Stimulated activated CD4-positive, alpha-beta T cell treated with anti-CD3 and anti-CD28 coated beads, Interleukin-1b, Interleukin-23, amount 100 ng/mL, for 1 hour (primary cell): ENCODE measurements at places on chromosomes 11 and 22.

DNA sequence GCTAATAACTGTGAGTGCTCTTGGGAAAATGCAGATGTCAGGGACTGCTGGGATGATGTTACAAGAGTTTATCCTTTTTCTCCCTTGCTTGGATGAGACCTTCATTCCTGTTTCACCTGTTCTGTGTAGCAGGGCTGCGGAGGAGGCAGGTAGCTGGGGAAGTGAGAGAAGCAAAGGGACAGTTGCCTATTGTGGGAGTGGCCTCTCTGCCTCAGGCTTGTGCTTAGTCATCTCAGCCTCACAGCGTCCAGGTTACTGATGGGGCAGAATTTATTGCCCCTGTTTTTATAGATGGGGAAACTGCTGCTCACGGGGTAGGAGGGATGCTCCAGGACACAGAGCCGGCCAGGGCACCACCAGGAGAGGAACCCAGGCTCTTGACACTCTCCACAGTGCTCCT lies 1.7 kb downstream of the STX3 start:
- no peak for DNase-seq

DNA sequence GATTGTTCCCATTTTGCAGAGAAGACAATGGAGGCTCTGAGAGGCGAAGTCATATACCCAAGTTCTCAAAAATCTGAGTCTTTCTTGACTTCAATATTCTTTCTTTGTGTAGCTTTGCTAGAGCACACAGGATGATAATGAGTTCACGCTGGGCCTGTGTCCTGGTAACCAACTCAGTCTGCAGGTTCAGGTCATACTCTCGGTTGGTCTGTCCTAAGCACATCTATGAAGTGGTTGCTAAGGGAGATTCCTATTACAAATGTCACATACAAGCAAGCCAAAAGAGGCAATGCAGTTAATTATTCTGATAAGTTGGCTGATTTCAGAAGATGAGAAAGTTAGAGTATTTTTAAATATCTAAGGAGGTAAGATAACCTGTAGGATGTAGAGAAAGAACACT lies 481.0 kb downstream of the SOX6 start:
- DNase-seq: no peak

GRCh38 chr22:22772396-22772795 lies 115.2 kb upstream of the IGLL5 start:
- DNase-seq: no peak

- no peak for DNase-seq
Measured at GRCh38 chr11:65218446-65218845, 36.7 kb downstream of the CAPN1 start.

DNA sequence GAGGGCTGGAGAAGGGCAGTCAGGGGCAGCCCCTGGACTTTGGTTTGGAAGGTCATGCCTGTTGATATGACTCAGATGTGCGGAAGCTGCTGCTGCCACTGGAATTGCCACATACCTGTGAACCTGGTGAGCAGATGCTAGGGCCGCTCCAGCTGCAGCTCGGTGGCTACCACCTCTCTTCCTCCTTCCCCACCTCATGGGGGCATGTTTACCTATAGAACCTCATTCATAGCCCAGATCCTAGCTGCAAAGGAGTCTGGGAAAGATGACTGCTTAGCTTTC lies 17.5 kb upstream of the TSPAN18 start:
- no peak for DNase-seq

GRCh38 chr11:109729761-109730160 lies 307.8 kb downstream of the C11orf87 start:
- DNase-seq: no peak
